ENCODE measurements at places on chromosomes 2 and 18. TPM values are rescaled to one million over a fixed set of nuclear protein-coding genes. Genes with fewer than 3 reads are reported as not detected.

The GALNT14 gene
- 0.74 TPM for total RNA-seq

The TBR1 gene
- total RNA-seq = not detected

The DYNAP gene
- total RNA-seq = not detected

The RBBP8 gene
- total RNA-seq = 80.8 TPM

The TEKT4 gene
- not detected for total RNA-seq

The RUFY4 gene
- not detected for total RNA-seq

The LYG2 gene
- total RNA-seq = not detected

The MRPL44 gene
- 42.6 TPM for total RNA-seq

The CIAO1 gene
- total RNA-seq = 77.9 TPM

The TLX2 gene
- total RNA-seq = 0.37 TPM

The ATOH8 gene
- not detected for total RNA-seq

The MYOM1 gene
- total RNA-seq = 0.84 TPM

The C1QL2 gene
- total RNA-seq = not detected

The ZBTB14 gene
- total RNA-seq = 21.1 TPM

The SP110 gene
- 57.9 TPM for total RNA-seq

The FRZB gene
- not detected for total RNA-seq

The C18orf54 gene
- total RNA-seq = 10.1 TPM

The LONRF2 gene
- total RNA-seq = 0.13 TPM

The KRTCAP3 gene
- total RNA-seq = 5.4 TPM

The FAP gene
- total RNA-seq = not detected

The GPR35 gene
- total RNA-seq = 8.4 TPM

The CPLX4 gene
- not detected for total RNA-seq

The TFCP2L1 gene
- 0.16 TPM for total RNA-seq

The RNF125 gene
- total RNA-seq = 42.8 TPM

The CXCR1 gene
- total RNA-seq = not detected

The KCNK3 gene
- not detected for total RNA-seq

The LIMS4 gene
- 0.79 TPM for total RNA-seq

The CDH20 gene
- total RNA-seq = 0.11 TPM

The SKA1 gene
- 28.7 TPM for total RNA-seq

The UPP2 gene
- not detected for total RNA-seq

The ALPP gene
- total RNA-seq = not detected

The UGT1A6 gene
- total RNA-seq = not detected

The TMEM150A gene
- 7.6 TPM for total RNA-seq

The CD28 gene
- total RNA-seq = 66.4 TPM

The AOX1 gene
- total RNA-seq = not detected

The NTSR2 gene
- not detected for total RNA-seq

The MGAT4A gene
- 65.2 TPM for total RNA-seq

The LYPD6 gene
- not detected for total RNA-seq

The IL1R2 gene
- total RNA-seq = 0.85 TPM

The TMEM200C gene
- not detected for total RNA-seq

The DCDC2C gene
- not detected for total RNA-seq

The MYL1 gene
- not detected for total RNA-seq

The VWC2L gene
- total RNA-seq = not detected

The SMCHD1 gene
- 89.5 TPM for total RNA-seq

The LYG1 gene
- 1.0 TPM for total RNA-seq

The PSMA8 gene
- 1.7 TPM for total RNA-seq

The IL1RL2 gene
- total RNA-seq = 0.13 TPM

The RANBP2 gene
- 76.5 TPM for total RNA-seq

The FBXO41 gene
- 25.3 TPM for total RNA-seq

The SNED1 gene
- total RNA-seq = 3.5 TPM

The ITGA4 gene
- 142 TPM for total RNA-seq

The WNT6 gene
- total RNA-seq = 0.42 TPM

The AQP12B gene
- total RNA-seq = not detected

The SCYGR5 gene
- not detected for total RNA-seq

The TNP1 gene
- not detected for total RNA-seq

The IL1R1 gene
- total RNA-seq = 3.7 TPM

The MDH1B gene
- total RNA-seq = 1.2 TPM
